Stimulated activated CD8-positive, alpha-beta memory T cell treated with anti-CD3 and anti-CD28 coated beads, Interleukin-15, amount 100 ng/mL, for 24 hours (primary cell): ENCODE measurements at places on chromosomes 3 and 15.

GRCh38 chr3:72473156-72473555, 375.1 kb downstream of the SHQ1 start:
- DNase-seq = no peak

- DNase-seq = no peak
These were observed 24.6 kb downstream of the EBLN2 start for GRCh38 chr3:73086071-73086494.

GRCh38 chr15:65059369-65059750, 8.4 kb downstream of the RASL12 start:
- no peak for DNase-seq

- DNase-seq = no peak
These were observed 225.6 kb upstream of the SATB1 start for GRCh38 chr3:18650731-18651130.

DNA sequence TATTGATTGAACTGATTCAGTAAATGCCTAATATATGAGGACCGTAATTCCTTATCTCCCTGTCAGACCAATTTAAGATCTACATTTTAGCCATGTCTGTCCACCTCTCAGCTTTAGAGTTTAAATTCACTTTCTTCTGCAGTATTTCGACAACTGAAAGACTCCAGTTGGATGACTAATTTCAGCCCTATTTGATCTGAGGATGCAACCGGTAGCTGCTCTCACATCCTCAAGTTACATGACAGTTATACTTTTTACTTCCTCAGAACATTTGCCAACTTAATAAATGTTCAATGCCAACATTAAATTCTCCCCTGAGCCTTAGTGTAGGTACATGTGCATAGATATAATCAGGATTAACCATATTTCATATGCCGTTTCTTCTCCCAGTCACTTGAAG, 2.5 kb upstream of the HHLA2 start:
- DNase-seq = no peak

DNA sequence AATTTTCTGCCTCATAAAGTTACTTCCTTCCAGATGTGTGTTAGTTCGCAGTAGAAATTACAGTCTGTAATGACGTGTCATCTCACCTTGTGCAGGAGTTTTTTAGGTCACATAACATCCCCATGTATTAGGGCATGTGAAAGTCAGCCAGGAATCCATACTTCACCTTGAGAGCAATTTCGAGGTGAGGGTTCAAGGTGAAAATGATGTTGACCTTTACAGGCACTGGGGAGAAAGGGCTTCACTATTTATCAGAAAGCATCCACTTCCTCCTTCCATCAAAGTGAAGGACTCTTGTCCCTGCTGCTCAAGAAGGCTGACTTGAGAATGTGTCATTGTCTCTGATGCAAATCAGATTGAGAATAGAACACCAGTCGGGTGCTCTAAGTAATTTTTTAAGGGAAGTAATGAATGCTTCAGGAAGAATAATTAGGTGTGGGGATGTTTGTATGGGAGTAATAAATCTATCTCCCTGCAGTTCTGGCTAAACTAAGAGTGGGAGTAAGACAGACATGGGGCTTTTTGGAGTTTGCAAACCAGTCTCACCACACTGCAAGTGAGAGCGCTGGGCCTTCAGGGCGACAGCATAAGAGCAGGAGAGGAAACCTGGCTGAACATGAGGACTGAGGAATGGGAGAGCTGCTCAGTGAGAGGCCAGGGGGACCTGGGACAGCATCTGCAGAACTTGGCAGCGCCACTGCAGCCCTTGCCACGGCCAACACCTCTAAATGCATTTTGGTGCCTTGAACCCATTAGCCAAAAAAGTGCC, 85.9 kb upstream of the IL12A start:
- DNase-seq = no peak

DNA sequence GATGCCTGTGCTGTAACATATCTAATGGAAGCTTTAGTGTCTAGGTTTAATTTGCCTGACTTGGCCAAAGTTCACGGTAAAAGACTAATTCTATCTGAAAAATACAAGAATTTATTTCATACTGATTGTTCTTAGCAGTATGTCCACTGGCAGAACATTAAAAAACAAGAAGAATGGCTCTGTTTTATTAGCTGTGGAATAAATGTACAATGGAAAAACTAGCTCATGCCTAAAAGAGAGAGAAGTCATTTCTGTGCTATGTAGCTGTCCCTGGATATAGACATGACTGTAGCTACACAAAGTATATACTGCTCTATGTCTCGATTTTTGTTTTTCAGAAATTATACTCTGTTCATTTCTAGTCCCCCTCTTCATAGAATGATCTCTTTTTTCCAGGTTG, 13.9 kb upstream of the VGLL3 start:
- no peak for DNase-seq

GRCh38 chr3:149790268-149790667, 2.1 kb downstream of the ANKUB1 start:
- no peak for DNase-seq
